ENCODE measurements at places on chromosomes 11 and 22. TPM values are rescaled to one million over a fixed set of nuclear protein-coding genes. Genes with fewer than 3 reads are reported as not detected.
A peak's percentile ranks its signal among the peaks of the same experiment; 100 is the strongest.

Gene LMO2
- not detected for total RNA-seq

DNA sequence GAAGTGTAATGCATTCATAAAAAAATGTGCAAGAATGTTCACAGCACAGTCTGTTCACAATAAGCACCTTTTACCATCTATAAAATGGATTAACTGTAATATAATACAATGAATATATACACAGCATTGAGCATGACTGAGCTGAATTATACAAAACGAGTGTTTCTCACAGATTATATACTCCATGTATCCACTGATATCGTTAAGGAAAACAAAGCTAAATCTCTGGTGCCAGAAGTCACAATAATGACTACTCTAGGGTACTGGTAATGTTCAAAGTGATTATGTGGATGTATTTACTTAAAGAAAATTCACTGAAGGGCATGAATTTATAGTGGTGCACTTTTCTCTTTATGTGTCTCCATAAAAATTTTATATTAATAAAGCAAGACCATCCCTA is 33.2 kb downstream of the ACAT1 start:
- no peaks in the 10 kb centered on the region for H3K27me3 ChIP-seq
- no peaks in the 10 kb centered on the region for H3K4me1 ChIP-seq
- no peak for DNase-seq
- no peak overlapping the region for H3K27ac ChIP-seq

Gene RASL10A
- total RNA-seq = 0.37 TPM

DNA sequence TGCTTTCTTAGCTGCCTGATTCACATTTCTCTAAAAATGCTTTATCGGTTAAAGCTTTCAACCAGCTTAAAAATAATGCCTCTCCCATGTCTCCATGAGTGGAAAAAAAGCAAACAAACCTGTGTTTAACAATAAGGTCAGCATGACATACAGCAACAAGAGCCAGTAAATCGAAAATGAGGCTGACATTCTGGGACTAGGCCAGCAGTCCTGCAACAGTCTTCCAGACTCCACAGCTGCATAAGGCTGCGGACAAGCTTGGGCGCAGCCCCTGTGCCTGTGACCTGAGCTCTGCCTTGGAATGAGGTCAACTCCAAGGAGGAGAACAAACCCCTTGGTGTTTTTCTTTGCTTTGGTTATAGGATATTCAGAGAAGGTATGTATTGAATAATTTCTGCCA is 95.5 kb downstream of the PGR start:
- H3K4me1 ChIP-seq = no peaks in the 10 kb centered on the region
- no peaks in the 10 kb centered on the region for H3K27me3 ChIP-seq
- no peak for DNase-seq
- H3K36me3 ChIP-seq = no peaks in the 10 kb centered on the region
- no peak overlapping the region for H3K4me3 ChIP-seq
- H3K27ac ChIP-seq = no peak overlapping the region

- H3K4me1 ChIP-seq = no peaks in the 10 kb centered on the region
- no peak for DNase-seq
- no peak overlapping the region for H3K27ac ChIP-seq
- H3K36me3 ChIP-seq = no peaks in the 10 kb centered on the region
Observed at GRCh38 chr11:16292167-16292859, 64.0 kb downstream of the SOX6 start.

GRCh38 chr11:112100462-112100861 is 13.8 kb downstream of the SDHD start:
- H3K4me3 ChIP-seq = no peak overlapping the region
- no peaks in the 10 kb centered on the region for H3K27me3 ChIP-seq
- H3K4me1 ChIP-seq = no peaks in the 10 kb centered on the region
- DNase-seq = no peak
- peaks cover 12% of the 10 kb centered on the region for H3K36me3 ChIP-seq
- H3K27ac ChIP-seq = no peak overlapping the region

GRCh38 chr11:21476588-21476987 is 716.3 kb upstream of the ANO5 start:
- no peak overlapping the region for H3K27ac ChIP-seq
- no peaks in the 10 kb centered on the region for H3K4me1 ChIP-seq
- H3K27me3 ChIP-seq = no peaks in the 10 kb centered on the region

DNA sequence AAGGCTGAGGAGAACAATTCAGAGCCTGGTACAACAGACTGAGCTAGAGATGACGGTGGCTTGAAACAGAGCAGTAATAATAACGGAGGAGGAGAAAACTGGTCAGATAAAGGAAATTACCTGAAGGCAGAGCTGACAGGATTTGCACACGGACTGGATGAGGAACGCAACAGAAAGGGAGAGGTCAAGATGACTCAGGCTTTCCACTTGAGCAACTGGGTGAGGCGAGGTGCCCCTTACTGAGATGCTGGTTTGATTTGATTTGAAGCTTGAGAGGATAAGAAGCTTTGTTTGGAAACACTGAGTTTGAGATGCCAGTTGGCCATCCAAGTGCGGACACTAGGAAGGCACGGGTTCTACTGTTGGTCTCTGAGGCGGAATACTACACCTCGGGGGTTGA is 35.4 kb upstream of the NRIP3 start:
- H3K4me1 ChIP-seq = no peaks in the 10 kb centered on the region
- no peak overlapping the region for H3K4me3 ChIP-seq
- peaks cover 15% of the 10 kb centered on the region for H3K27me3 ChIP-seq
- H3K36me3 ChIP-seq = no peaks in the 10 kb centered on the region
- H3K27ac ChIP-seq = no peak overlapping the region
- DNase-seq = no peak

DNA sequence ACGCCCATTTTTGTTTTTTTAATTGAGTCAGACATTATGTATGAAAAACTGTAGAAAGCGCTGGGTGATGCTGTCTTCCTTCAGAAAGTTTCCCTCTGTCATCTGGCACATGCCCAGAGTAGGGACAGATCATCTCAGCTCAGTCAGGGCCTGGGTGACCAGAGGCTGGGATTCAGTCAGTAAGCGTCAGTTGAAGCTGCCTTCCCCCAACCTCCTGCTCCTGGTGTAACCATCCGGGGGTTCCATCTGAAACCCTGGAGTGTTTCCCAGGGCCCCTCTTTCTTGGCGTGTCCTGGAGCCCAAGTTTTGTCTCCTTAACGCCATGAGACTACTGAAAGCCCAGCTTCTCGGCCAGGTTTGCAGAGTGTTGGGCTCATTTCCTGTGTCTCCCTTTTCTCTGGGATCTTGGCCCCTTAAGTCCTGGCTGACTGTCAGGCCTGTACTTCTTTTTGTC is 10.7 kb downstream of the PPFIA1 start:
- no peak overlapping the region for H3K4me3 ChIP-seq
- H3K36me3 ChIP-seq = peaks cover 25% of the 10 kb centered on the region
- H3K27me3 ChIP-seq = no peaks in the 10 kb centered on the region
- no peak for DNase-seq
- no peak overlapping the region for H3K27ac ChIP-seq
- peaks cover 2% of the 10 kb centered on the region for H3K4me1 ChIP-seq

- no peak for DNase-seq
- no peaks in the 10 kb centered on the region for H3K27me3 ChIP-seq
- no peaks in the 10 kb centered on the region for H3K4me1 ChIP-seq
Observed at GRCh38 chr11:92793189-92793588, 176.3 kb upstream of the MTNR1B start.

- H3K36me3 ChIP-seq = no peaks in the 10 kb centered on the region
- H3K27ac ChIP-seq = no peak overlapping the region
- no peak for DNase-seq
- H3K4me3 ChIP-seq = no peak overlapping the region
- H3K27me3 ChIP-seq = no peaks in the 10 kb centered on the region
Observed at GRCh38 chr11:96715208-96715607, 325.4 kb downstream of the JRKL start.

DNA sequence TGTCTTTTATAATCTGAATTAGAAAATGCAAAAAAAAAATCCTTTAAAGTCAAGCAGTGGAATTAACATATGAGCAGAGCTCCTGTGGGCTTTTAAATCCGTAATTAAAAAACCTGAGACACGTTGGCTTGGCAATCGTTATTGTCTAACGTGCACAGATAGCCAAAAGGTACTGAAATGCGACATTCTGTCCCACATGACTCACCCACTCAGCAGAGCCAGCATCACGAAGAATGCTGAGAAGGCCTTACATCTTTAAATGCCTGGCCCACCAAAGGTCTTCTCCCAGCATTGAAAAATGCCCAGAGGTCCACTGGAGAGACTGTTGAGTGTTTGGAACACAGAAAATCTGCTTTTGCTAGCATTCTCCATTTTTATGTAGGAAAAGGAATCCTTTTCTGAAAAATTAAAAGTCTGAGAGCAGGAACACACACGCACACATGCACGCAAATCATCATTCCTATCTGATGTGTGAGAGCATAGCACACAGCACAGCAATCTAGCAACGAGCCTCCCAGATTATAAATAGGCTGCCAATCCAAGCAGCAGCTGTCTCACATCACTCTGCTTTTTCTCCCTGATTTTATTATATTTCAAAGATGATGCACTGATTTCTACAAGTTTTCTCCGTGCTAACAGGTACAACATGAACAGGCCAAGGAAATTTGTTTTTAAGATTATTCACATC is 94.5 kb downstream of the PHF21A start:
- no peak overlapping the region for H3K4me3 ChIP-seq
- no peaks in the 10 kb centered on the region for H3K27me3 ChIP-seq
- no peaks in the 10 kb centered on the region for H3K4me1 ChIP-seq
- no peak overlapping the region for H3K27ac ChIP-seq

DNA sequence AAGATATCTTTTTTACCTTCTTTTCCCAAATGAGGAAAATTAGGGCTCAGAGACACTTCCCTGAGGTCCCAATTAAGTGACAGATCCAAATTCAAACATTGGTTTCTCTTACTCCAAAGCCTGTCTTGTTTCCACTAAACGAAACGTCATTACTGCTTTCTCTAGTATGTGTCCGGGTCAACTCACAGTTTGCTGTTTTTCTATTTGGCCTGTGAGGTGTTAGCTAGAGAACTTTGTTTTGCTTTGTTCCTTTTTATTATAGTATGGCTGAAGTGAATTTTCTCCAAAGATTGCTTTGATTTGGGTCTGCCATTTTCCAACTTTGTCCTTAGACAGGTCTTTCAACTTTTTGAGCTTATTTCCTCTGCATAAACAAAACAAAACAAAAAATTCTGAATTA is 179.6 kb downstream of the UVRAG start:
- H3K27me3 ChIP-seq = no peaks in the 10 kb centered on the region
- no peak for DNase-seq
- peaks cover 16% of the 10 kb centered on the region for H3K36me3 ChIP-seq
- H3K4me3 ChIP-seq = no peak overlapping the region

DNA sequence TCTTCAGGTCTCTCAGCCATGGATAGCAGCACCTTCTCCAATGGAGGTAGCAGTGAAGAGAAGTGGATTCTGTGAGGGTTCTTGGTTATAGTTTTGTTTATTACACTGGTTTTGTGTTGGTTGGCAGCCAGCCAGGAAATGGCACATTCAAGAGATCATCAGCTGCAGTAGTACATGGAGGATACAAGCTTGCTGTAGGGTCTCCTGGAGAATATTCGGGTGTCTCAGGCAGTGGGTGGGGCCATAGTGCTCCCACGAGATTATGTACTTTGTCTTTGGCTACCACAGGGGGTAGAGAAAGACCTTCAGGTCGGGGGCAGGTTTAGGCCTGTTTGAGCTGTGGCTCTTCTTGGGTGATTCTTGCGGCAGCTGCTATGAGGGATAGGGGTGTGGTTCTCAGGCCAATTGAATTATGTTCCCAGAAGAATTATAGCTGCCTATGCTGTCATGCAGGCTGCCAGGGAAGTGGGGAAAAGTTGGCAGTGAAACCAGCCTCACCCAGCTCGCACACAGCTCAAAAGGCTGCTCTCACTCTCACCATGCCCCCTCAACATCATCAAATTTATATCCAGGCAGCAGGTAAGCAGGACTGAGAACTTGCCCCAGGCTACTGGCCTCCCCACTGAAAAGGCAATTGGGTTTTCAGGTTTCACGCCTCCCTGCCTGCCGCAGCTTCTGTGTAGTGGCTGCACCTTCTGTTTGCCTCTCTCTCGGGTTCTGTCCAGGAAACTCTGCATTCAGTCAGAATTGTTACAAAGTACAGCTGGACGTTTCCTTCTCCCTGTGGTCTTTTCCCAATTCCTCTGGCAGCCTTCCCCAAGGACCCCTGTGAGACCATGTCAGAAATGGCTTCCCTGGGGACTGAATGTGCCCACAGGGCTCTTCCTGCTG is 435.5 kb downstream of the LUZP2 start:
- no peak overlapping the region for H3K27ac ChIP-seq
- H3K4me1 ChIP-seq = no peaks in the 10 kb centered on the region
- no peak overlapping the region for H3K4me3 ChIP-seq
- no peaks in the 10 kb centered on the region for H3K36me3 ChIP-seq

Gene KRTAP5-10
- not detected for total RNA-seq

Gene ANKK1
- not detected for total RNA-seq

DNA sequence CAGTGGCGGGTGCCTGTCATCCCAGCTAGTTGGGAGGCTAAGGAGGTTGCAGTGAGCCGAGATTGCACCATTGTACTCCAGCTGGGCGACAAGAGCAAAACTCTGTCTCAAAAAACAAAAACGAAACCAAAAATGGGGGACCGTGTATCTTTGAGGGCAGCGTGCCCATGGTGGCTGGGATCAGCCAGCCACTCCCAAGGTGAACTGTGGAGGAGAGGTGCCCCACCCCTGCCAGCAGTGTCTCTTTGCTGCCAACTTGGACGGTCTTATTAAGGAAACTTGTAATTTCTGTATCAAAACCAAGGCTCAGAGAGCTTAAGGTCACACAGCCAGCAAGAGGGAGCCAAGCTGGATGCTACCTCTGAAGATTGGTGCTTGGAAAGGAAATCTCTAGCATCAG is 147.7 kb downstream of the CACNA1I start:
- H3K4me1 ChIP-seq = peaks cover 28% of the 10 kb centered on the region
- H3K27ac ChIP-seq = peak overlapping the region; percentile 44
- peaks cover 5% of the 10 kb centered on the region for H3K27me3 ChIP-seq
- H3K36me3 ChIP-seq = no peaks in the 10 kb centered on the region
- no peak for DNase-seq

DNA sequence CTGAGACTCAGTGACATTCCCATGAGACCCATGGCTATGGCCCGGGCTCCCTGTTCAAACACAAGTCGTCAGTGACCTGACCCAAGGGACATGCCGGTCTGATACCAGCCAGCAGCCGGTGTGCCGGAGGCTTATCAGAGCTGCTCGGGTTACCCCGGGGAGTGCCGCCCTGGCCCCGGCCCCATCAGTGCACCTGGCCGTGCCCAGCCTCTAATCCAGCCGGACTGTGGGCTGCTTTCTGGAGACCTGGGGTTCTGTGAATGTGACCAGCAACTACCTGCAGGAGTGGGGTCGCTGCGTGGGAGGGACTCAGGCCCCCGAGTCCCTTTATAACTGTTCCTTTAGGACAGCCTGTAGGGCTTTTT is 52.7 kb downstream of the LINC01488 start:
- H3K27me3 ChIP-seq = peaks cover 6% of the 10 kb centered on the region
- H3K4me3 ChIP-seq = no peak overlapping the region
- no peak overlapping the region for H3K27ac ChIP-seq
- no peaks in the 10 kb centered on the region for H3K36me3 ChIP-seq
- H3K4me1 ChIP-seq = no peaks in the 10 kb centered on the region

Gene OR1S1
- total RNA-seq = not detected

Measured in activated CD4-positive, alpha-beta T cell treated with anti-CD3 and anti-CD28 coated beads, Interleukin-2, amount 10 ng/mL, durations not matched to agents 7 days and 5 days (primary cell).